Placental pericyte (primary cell): ENCODE measurements at places on chromosomes 2 and 18. TPM values are rescaled to one million over a fixed set of nuclear protein-coding genes. Genes with fewer than 3 reads are reported as not detected.

Gene BMP10
- total RNA-seq = 0.44 TPM in 1 of 2 replicates, not detected in the other

Gene CNGA3
- total RNA-seq = not detected in 2 replicates

Gene PHLPP1
- 5.9 and 10.0 TPM in 2 replicates for total RNA-seq

Gene VAMP8
- 11.8 and 14.0 TPM in 2 replicates for total RNA-seq

Gene SUMO1
- 83.4 and 110 TPM in 2 replicates for total RNA-seq

Gene NDC80
- total RNA-seq = 0.88 and 43.5 TPM in 2 replicates

Gene UBE2F
- total RNA-seq = 38.7 and 52.0 TPM in 2 replicates

Gene PFN4
- total RNA-seq = 0.29 and 0.88 TPM in 2 replicates

Gene SLC40A1
- 0.86 and 3.3 TPM in 2 replicates for total RNA-seq

Gene SLC19A3
- 0.14 and 2.4 TPM in 2 replicates for total RNA-seq

Gene IL1F10
- total RNA-seq = not detected in 2 replicates

Gene KLHL14
- total RNA-seq = not detected in 2 replicates

Gene CCDC68
- 17.3 and 18.3 TPM in 2 replicates for total RNA-seq

Gene C1GALT1C1L
- total RNA-seq = 0.29 TPM in 1 of 2 replicates, not detected in the other

Gene LRP2
- total RNA-seq = not detected in 2 replicates

Gene AKAIN1
- total RNA-seq = not detected in 2 replicates

Gene ACP1
- total RNA-seq = 64.3 and 101 TPM in 2 replicates

Gene GDF7
- total RNA-seq = under 0.01 TPM in 2 replicates

Gene SCLY
- total RNA-seq = 11.4 and 19.6 TPM in 2 replicates

Gene GCG
- not detected in 2 replicates for total RNA-seq

Gene ZEB2
- 50.1 and 73.5 TPM in 2 replicates for total RNA-seq

Gene EVA1A
- 36.5 and 51.3 TPM in 2 replicates for total RNA-seq

Gene ITGA4
- 27.8 and 117 TPM in 2 replicates for total RNA-seq

Gene DCDC2C
- not detected in 2 replicates for total RNA-seq

Gene DUSP28
- total RNA-seq = 3.5 and 4.6 TPM in 2 replicates

Gene GBX2
- 0.66 and 1.3 TPM in 2 replicates for total RNA-seq

Gene KLF7
- 16.0 and 27.6 TPM in 2 replicates for total RNA-seq

Gene DTNA
- 8.0 and 11.8 TPM in 2 replicates for total RNA-seq

Gene EML6
- total RNA-seq = 2.2 and 3.0 TPM in 2 replicates

Gene RGPD6
- total RNA-seq = 23.4 and 26.2 TPM in 2 replicates

Gene NPHP1
- 2.4 and 3.3 TPM in 2 replicates for total RNA-seq

Gene HOXD10
- 0.66 and 6.3 TPM in 2 replicates for total RNA-seq

Gene AQP12B
- total RNA-seq = not detected in 2 replicates

Gene SPATA3
- not detected in 2 replicates for total RNA-seq
